ENCODE measurements at places on chromosomes 6 and 20.

DNA sequence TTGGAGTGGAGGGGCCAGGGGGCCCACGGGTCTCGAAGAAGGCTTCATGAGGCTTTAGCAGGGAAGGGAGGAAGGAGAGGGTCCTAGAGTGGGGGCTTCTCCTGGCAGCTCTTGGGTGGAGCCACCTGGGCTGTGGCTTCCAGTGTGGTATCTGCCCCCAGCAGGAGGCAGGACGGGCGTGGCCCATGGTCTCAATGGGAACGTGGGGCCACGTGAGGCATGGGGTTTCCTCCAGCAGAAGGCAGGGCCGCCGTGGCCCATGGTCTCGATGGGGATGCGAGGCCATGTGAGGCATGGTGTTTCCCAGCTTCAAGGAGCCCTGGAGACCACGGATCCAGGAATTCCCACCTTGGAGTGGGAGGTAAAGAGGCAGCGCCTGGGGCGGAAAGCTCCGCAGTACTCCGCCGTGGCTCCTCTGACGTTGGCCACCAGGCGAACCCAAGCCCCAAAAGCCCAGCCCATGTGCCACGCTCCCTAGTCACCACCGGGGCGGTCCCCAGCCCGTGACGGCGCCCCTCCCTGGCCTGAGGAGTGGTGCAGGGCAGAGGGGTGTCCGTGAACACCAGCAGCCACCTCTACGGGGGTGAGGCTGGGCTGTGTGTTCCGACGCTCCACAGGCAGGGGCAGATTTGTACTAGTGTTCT, 62.0 kb upstream of the GATA5 start:
- no peak for DNase-seq

DNA sequence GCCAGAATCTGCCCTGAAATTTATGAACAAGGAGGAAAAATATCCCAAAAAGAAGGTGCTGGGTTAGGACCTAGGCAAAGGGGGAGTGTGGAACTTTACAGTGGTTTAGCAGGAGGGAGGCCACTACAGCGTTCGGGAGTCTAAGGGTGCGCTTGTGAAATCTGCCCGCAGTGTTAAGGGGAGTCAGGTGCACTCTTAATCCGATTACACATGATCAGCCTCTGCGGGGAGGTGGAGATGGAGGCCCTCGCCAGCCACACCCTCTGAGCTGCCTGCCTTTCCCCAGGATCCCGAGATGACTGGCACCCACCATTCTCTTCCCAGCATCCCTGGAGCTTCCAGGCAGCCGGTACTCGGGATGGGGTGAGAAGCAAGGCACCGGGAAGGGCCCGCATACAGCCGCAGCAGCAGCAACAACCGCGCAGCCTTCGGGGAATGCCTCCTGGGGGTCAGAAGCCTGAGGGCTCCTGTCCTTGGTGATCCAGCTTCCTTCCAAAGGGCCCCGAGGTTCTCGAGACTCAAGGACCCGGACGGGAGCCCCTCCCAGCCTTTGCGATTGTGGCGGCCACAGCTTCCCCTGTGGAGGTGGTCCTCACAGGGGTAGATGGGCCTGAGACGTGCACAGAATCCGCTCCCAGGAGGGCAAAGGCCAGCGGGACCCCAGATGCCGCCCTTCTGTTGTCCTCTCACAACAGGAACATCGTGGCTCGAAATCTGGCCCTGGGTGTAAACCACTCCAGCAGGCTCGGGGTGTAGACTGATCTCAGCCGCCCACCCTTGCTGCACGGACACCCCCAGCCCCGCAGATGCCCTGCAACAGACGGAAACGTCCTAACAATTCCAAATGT, 57.3 kb upstream of the CST7 start:
- DNase-seq: no peak

DNA sequence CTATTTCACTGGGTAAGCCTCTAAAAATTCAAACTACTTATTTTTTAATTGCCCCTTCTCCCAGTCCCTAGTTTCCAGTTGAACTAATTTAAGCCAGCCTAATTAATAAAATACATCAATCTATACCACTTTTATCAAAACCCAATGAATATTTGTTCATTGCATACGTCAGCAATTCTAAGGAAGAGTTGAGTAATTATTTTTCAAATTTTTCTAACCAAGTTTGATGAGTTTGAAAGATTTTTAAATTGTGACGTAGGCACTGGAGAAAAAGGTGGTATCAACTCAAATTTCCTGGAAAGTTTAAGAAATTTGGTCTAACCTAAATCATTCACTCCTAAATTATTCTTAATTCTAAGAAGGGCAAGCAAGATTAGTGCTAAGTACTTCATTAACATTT, 35.7 kb downstream of the COL21A1 start:
- no peak for DNase-seq

- no peak for DNase-seq
Observed at GRCh38 chr6:30258204-30258603, 45.0 kb upstream of the TRIM26 start.

DNA sequence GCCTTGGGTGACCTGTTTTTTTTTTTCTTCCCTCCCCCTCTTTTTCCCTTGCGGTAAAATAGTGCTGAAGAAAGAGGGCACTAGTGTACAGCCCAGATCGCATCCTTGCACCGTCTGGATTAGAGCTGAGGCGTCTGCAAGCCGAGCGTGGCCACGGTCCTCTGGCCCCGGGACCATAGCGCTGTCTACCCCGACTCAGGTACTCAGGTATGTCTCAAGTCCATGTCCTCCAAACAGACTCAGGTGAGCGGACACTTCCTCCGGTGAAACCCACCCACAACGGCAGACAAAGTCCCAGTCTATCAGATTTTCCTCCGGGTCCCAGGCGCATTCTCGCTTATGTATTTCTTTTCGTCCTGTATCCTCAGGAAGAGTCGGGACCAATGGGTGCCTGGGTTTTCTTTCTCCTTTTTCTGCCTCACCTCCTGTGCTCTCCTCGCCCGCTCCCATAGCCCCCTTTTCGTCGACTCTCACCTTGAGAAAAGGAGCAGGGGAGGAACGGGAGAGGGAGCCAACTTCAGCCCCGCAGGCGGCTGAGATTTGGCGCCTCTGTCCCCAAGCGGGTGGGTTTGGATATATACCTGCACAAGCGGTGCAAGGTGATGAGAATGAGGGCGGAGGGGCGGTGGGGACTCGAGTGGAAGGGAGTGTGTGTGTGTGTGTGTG, 1.1 kb upstream of the GRM1 start:
- no peak for DNase-seq

DNA sequence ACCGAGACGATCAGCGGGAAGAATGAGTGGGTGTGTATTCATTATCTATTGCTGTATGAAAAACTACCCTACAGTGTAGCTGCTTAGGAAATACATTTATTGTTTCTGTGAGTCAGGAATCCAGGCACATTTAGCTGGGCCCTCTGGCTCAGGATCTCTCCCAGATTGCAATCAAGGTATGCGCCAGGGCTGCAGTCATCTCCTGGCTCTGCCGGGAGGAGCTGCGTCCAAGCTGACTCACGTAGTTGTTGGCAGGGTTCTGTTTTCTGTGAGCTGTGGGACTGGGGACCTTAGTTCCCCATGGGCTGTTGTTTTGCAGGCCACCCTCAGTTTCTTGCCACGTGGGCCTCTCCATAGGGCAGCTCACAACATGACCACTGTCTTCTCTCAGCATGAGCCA, 68.2 kb upstream of the FUCA2 start:
- DNase-seq: no peak

DNA sequence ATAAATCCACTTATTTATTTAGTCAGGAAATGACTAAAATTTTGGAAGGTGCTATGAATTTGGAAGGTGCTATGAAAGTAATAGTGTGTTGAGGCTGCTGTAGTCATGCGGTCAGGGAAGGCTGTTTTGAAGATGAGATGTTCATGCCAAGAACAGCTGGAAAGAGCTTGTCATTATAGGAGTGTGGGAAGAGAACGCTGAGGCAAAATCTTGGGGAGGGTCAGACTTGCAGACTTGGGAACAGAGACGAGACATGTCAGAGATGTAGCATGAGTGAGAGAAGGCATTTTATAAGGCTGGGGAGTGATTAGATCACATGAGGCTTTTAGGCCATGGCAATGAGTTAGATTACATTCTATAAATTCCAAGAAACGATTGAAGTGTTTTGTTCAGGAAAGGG, 124.0 kb upstream of the B3GAT2 start:
- DNase-seq: no peak

DNA sequence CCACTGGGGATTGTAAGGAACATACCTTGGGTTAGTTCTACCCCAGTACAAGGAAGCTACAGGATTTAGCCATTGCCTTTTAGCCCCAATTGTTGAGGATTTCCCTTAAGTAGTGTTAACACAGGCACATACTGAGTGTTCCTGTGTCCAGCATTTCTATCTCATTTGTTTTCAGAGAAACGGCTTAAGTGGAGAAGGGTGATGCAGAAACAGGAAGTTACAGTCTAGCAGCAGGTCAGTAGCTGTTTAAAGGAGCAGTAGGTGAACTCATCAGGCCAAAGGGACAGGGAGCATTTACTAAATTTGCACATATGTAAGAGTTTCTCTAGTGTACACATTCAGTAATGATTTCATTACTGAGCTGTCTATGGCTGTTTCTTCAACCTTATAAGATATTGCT, 644.2 kb upstream of the GJE1 start:
- no peak for DNase-seq

- no peak for DNase-seq
Observed at GRCh38 chr6:96563853-96564252, 925 bp downstream of the FHL5 start.

Measured in stimulated activated CD8-positive, alpha-beta memory T cell treated with anti-CD3 and anti-CD28 coated beads, Interleukin-7, amount 100 ng/mL, for 48 hours (primary cell).